ENCODE measurements at places on chromosomes 16 and 17.

- peak within 1 kb of the TSS; percentile 88 for H3K4me3 ChIP-seq
- H3K27me3 ChIP-seq, result no peaks in the 10 kb centered on the region
- peak within 1 kb of the TSS; percentile 90 for H3K27ac ChIP-seq
- peak; percentile 85 for DNase-seq
Observed at GRCh38 chr17:57255776-57256681, at the start of gene MSI2. Gene MSI2 (plus strand): TSS chr17:57256523. CDS start chr17:57256743, 220 bp downstream.

DNA sequence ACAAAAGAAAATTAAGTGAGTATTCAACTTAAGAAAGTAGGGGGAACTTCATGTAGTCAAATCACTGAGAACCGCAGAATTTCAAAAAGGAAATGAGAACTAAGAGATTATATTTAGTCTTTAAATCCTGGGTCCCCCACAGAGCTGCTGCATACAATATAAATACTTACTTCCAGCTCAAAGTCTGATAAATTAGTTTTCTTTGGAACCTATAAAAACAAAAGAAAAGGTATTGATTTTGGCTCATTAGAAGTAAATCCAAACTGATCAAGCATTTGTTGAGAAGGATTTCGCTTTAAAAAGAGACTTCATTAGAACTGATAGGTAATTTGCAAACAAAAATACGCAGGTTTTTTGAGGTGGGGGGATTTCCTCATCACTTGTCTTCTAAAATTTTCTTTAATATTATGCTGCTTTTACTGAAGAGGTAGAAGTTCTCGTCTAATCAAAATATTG lies 21.9 kb downstream of the PARN start:
- no peak overlapping the region for H3K27ac ChIP-seq
- H3K27me3 ChIP-seq, result no peaks in the 10 kb centered on the region
- peaks cover 1% of the 10 kb centered on the region for H3K4me1 ChIP-seq
- H3K4me3 ChIP-seq, result no peak overlapping the region

DNA sequence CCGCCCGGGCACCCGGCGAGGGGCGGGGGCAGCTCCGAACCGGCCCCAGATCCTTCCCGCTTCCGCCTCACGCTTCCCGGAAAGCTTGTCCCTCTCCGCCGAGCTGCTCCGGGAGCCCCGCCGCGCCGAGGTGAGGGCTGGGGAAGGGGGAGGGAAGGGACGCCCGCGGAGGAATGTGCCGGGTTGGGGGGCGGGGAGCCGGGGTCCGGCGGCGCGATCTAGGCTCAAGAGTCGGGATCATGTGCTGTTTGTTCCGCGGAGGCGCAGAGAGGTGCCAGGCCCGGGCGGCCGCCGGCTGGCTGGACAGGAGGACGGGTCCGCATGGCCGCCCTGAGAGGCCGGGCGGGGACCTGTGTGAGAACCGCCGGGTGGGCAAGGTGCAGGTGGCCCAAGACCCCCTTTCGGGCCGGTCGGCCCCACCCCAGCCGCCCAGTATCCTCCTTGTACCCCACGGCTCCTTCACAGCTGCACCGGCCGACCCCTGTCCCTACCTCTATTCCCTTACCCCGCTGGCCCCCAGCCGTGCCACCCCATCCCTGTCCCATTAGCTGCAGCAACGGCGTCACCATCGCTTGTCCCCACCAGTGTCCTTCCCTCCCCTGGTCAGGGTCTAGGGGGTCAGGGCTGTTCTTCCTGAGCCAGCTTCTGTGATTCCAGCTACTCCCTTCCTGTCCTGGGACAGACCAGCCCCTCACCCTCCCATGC lies 429 bp downstream of the KIF1C start:
- H3K36me3 ChIP-seq, result peaks cover 5% of the 10 kb centered on the region
- peak overlapping the region; percentile 45 for H3K27ac ChIP-seq
- H3K4me3 ChIP-seq, result peak overlapping the region; percentile 87

GRCh38 chr17:40443196-40443987 lies at the start of gene IGFBP4:
Gene IGFBP4 (plus strand): TSS chr17:40443450. CDS start chr17:40443736, 286 bp downstream.
- peak within 1 kb of the TSS; percentile 78 for H3K4me3 ChIP-seq
- H3K36me3 ChIP-seq, result no peaks in the 10 kb centered on the region
- DNase-seq, result peak; percentile 75
- H3K27ac ChIP-seq, result no peak within 1 kb of the TSS
- H3K27me3 ChIP-seq, result peaks cover 15% of the 10 kb centered on the region

DNA sequence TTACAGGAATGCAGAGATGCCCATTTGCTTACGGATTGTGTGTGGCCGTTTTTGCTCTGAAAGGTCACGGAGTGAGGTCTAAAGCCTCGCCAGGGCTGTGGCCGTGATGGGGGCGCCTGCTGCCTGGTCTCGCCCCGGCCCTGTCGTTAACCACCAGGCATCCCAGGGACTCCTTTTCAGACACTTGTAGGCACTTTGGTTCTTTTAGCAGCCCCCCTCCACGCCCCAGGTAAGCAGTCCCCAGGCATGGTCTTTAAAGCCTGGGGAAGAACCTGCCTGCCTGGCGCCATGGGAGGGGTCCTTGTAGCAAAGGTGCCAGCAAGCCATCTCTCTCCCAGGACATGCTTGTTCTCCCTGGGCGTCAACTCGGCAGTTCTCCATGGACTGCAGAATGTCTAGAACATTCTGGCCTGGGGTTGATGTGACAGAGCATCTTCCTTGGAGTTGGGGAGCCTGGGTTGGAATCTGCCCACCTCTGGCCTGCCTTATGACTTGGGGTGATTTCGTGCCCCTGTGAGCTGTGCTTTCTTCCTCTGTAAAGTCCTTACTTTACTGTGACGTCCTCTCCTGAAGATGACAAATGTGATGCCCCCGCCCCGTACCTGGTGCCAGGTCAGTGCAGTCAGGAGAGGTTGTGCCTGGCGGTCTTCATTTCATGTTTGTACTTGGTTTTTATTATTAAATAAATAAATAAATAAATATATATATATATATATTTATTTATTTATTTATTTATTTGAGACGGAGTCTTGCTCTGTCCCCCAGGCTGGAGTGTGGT lies 5.4 kb downstream of the KCTD5 start:
- H3K27ac ChIP-seq, result peak overlapping the region; percentile 88
- H3K36me3 ChIP-seq, result peaks cover 3% of the 10 kb centered on the region
- H3K4me3 ChIP-seq, result peak overlapping the region; percentile 61
- DNase-seq, result no peak
- H3K27me3 ChIP-seq, result no peaks in the 10 kb centered on the region
- peaks cover 26% of the 10 kb centered on the region for H3K4me1 ChIP-seq

DNA sequence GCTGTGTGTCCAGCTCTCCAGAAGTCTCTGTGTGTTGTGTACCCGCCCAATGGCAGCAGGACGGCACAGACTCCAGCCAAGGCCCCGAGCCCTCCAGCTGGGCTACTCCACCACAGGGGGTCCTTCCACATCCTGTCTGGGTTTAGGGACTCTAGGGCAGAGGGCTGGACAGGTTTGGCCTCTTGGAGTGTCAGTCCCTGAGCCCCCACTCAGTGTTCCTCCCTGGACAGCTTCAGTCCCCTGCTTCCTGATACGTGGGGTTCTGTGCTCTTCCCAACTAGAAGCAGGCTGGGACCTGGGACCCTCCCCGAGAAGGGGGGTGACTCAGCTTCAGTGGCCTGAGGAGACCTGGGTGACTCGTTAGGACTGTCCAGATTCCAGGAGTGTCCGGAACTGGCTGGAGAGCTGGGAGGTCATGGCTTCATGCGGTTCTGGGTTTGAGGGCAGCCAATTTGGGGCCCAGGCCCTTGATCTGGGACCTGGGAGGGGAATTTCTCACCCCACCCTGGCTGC lies 4.2 kb downstream of the CDK3 start:
- H3K36me3 ChIP-seq, result peaks cover 2% of the 10 kb centered on the region
- H3K4me1 ChIP-seq, result no peaks in the 10 kb centered on the region
- H3K4me3 ChIP-seq, result no peak overlapping the region
- no peaks in the 10 kb centered on the region for H3K27me3 ChIP-seq
- no peak for DNase-seq

DNA sequence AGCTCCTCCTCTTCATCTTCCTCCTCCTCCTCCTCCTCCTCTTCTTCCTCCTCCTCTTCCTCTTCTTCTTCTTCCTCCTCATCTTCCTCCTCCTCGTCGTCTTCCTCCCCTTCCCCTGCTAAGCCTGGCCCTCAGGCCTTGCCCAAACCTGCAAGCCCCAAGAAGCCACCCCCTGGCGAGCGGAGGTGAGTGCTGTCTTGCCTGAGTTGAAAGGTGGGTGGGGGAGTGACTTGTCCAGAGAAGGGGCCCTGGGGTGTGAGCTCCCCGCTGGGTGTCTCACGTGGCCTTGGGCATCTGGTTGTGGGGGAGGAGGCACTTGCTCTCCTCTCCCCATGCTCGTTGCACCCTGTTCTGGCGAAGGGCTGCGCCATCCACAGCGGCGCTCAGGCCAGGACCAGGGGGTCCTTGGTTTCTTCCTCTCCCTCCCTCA lies 8.0 kb downstream of the ELOB start:
- H3K27me3 ChIP-seq, result no peaks in the 10 kb centered on the region
- H3K36me3 ChIP-seq, result peaks cover 39% of the 10 kb centered on the region
- DNase-seq, result no peak
- no peak overlapping the region for H3K27ac ChIP-seq

GRCh38 chr16:57092786-57093411 lies 516 bp downstream of the CPNE2 start:
- H3K27me3 ChIP-seq, result peaks cover 10% of the 10 kb centered on the region
- no peaks in the 10 kb centered on the region for H3K36me3 ChIP-seq
- peak; percentile 70 for DNase-seq

- no peak overlapping the region for H3K4me3 ChIP-seq
- H3K27ac ChIP-seq, result no peak overlapping the region
- no peak for DNase-seq
- H3K27me3 ChIP-seq, result peaks cover 57% of the 10 kb centered on the region
Observed at GRCh38 chr16:52544703-52545102, 2.2 kb downstream of the TOX3 start.

DNA sequence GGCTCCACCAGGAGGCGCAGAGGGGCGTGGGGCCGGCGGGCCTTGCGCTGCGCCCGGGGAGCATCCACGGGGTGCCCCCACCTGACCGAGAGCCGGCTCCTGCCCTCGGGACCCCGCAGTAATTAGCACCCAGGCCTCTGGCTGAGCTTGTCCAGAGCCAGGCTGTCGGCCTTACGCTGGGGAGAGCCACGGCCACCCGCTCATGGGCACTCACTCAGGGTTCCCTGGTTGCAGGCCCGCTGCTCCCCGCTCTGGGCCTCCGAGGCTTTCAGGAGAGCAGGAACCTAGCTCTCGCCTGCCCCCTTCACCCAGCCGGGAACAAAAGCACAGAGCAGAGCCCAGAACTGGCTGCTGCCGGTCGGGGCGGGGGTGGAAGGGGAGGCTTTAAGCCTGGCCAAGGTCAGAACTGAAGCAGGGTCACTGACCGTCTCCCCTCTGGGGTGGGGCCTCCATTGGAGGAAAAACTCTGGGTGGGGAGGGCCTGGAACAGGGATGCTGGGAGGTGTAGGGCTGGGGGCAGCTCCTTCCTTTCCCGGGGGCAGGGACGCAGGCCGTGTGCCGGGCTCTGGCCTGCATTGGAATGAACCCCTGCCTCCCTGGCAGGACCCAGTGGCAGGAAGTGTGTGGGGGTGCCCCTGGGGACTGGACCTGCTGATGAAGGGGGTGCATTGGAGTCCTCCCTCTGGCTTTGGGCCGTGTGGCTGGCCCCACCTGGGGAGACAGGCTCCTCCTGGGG lies 12.3 kb downstream of the GLIS2 start:
- peaks cover 4% of the 10 kb centered on the region for H3K4me1 ChIP-seq
- DNase-seq, result peak; percentile 69
- peak overlapping the region; percentile 47 for H3K4me3 ChIP-seq
- no peaks in the 10 kb centered on the region for H3K27me3 ChIP-seq

GRCh38 chr17:55430541-55431288 lies 9.1 kb upstream of the MMD start:
- H3K4me3 ChIP-seq, result no peak overlapping the region
- no peak for DNase-seq
- H3K27ac ChIP-seq, result no peak overlapping the region
- peaks cover 10% of the 10 kb centered on the region for H3K4me1 ChIP-seq
- peaks cover 9% of the 10 kb centered on the region for H3K27me3 ChIP-seq

- H3K27ac ChIP-seq, result no peak overlapping the region
- no peak for DNase-seq
- no peaks in the 10 kb centered on the region for H3K4me1 ChIP-seq
- no peaks in the 10 kb centered on the region for H3K36me3 ChIP-seq
- H3K4me3 ChIP-seq, result no peak overlapping the region
Observed at GRCh38 chr17:897970-898619, 81.5 kb downstream of the NXN start.

GRCh38 chr16:4674926-4675530 lies 18.3 kb upstream of the NUDT16L1 start:
- peaks cover 36% of the 10 kb centered on the region for H3K4me1 ChIP-seq
- peaks cover 22% of the 10 kb centered on the region for H3K36me3 ChIP-seq
- H3K27ac ChIP-seq, result peak overlapping the region; percentile 95
- no peak for DNase-seq

DNA sequence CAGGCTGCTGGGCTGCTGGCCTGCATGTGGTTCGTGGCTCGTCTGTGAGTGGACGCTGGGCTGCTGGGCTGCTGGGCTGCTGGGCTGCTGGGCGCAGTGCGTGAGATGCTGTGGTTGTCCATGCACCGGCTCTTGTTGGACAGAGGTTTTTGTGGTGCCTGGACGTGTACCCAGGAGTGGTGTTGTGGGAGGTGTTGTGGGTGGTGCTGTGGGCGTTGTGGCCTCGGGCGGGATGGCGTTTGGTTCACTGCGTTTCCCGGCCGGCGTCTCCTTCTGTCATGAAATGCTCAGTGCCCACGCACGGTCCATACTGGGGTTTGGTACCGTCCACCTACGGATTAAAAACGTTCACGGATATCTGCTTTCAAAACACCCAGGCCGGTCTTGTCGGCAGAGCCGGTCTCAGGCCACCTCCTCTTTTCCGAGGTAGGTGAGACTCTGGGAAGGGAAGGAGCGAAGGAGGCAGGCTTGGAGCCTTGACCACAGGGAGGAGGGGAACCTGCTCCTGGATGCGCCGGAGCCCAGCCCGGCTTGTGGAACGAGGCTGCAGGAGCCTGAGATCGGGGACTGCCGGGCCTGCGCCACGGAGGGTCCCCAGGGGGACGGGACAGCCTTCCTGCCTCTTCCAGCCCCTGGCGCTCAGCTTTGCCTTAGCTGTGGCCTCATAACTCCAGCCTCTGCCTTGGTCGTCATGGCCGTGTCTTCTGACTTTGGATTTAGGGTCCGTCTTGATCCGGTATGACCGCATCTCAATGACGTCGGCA lies 29.8 kb upstream of the GNG13 start:
- DNase-seq, result no peak
- no peaks in the 10 kb centered on the region for H3K36me3 ChIP-seq
- no peak overlapping the region for H3K4me3 ChIP-seq

- H3K27ac ChIP-seq, result peak overlapping the region; percentile 81
- H3K4me1 ChIP-seq, result peaks cover 79% of the 10 kb centered on the region
- DNase-seq, result no peak
- peaks cover 7% of the 10 kb centered on the region for H3K36me3 ChIP-seq
- no peaks in the 10 kb centered on the region for H3K27me3 ChIP-seq
Observed at GRCh38 chr17:67438667-67439066, 61.6 kb downstream of the PITPNC1 start.

GRCh38 chr17:60720763-60721531 lies 43.3 kb downstream of the BCAS3 start:
- no peak overlapping the region for H3K27ac ChIP-seq
- no peak overlapping the region for H3K4me3 ChIP-seq
- peak; percentile 11 for DNase-seq
